ENCODE measurements at places on chromosomes 6 and 20.

- DNase-seq: no peak
These were observed 20.9 kb downstream of the FARS2 start for GRCh38 chr6:5282191-5282623.

DNA sequence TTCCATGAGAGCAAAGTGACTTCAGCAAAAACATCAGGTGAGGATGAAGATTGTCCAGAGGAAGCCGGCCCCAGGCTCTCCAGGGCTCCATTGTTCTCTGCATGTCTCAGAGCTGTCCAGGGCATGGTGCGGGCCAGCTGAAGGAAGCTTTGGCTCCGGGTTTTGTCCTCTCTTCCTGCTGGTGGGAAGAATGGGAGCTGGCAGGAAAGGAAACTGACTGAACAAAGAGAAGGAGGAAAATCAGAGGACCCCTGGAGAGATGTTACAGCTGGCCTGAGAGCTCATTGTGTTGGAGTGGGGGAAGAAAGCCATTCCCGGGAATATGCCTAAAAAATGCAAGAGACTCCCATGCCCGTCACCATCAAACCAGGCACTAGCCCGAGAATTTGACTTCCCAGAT lies 27.1 kb downstream of the PRND start:
- no peak for DNase-seq

DNA sequence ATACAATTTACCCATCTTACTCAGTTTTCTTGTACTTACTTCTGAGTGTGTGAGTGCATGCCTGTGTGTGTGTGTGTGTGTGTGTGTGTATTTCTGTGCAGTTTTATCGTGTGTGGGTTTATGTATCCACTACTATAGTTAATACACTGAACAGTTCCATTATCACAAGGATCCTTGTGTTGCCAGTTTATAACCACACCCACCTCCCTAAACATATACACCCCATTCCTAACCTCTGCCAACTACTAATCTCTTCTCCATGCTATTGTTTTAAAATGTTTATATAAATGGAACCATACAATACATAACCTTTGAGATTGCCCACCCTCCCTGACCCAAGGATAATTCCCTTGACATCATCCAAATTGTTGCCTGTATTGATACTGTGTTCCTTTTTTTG lies 18.7 kb downstream of the POFUT1 start:
- DNase-seq: no peak

- DNase-seq: no peak
These were observed 122.5 kb downstream of the MACROD2 start for GRCh38 chr20:14117768-14118167.

- DNase-seq: no peak
These were observed 91.0 kb downstream of the FYN start for GRCh38 chr6:111782192-111782809.

- DNase-seq: no peak
These were observed 68.1 kb downstream of the SLC22A23 start for GRCh38 chr6:3388786-3389185.

DNA sequence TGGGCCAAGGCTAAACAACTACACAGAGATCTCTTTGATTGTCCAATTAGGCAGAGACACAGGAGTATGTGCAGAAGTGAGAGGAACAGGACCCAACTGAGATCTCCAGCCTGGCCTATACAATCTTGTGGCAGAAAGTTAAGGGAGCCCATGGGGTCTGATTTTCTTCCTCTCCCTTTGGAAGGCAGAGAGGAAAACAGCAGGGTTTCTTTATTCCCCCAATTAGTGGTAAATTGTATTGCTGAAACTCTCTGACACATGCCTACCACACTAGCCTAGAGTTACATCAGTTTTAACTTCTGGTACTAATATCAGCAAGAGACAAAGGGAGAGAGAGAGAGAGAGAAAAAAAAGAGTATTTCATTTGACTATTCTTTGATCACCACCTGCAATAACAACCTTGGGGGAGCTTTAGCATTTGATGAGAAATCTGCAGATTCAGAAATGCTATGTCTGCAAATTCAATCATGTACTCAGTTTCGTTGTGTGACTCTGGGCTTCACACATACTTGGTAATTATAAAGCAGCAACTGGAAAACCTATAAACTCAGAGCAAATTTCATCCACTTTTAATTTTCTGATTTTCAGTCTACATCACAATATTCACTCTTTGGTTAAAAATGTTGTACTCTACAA lies 260.3 kb upstream of the SPTLC3 start:
- no peak for DNase-seq

DNA sequence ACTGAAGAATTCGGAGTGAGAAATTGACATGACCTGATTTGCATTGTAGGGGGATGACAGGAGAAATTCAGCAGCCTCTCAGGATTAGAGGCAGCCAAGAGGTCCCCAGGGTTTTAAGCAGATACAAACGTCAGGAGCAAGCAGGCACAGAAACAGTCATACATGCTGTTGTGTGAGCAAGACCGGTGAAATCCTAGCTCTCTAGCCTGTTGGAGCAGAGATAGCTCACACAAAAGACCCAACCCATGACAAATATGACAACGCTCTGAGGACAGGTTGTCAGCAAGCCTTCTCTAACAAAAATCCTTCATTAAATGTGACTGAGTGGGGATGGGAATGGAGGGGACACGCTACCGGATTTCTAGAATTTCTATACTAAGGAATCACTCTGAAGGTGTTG lies 23.0 kb upstream of the AKAP12 start:
- no peak for DNase-seq

- DNase-seq: no peak
These were observed 86.9 kb downstream of the SH3BGRL2 start for GRCh38 chr6:79717989-79718388.

DNA sequence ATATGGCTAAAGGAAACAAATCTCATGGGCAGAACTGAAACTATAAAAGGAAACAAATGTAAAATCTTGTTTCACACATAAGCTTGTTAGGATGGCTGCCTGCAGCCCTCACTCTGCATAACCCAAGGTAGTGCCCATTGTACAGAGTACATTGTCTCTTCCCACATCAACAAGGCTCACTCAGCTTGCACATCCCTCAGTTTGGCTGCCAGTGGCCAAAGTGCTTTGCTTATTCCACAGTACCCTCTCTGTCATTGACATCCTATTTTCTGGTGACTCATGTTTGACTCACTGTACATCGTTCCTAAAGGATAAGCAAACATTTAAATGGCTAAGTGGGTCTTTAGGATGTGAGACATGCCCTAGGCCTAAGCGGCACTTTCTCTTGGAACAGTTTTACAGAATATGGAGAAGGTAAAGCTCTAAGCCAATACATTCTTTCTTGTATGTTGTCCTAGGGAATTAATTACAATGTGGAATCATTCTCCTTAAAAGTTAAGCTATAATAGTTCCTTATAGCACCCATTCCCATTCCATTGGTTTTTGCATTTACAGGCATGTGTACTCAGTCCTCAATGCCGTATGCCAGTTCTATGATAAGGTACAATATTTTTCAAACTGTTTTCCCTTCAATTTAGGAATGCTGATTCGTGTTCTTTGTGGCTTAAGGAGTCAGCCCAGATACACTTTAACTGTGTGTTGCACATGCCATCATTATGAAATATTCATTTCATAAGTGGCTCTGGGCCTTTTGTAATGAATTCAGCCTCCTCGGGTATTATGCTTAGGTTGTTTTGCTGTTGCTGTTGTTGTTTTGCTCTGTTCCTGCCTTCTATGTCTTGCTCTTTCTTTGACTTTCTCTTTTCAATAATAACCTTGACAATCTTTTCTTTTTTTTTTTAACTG lies 5.5 kb downstream of the ANKEF1 start:
- peak; percentile 15 for DNase-seq

DNA sequence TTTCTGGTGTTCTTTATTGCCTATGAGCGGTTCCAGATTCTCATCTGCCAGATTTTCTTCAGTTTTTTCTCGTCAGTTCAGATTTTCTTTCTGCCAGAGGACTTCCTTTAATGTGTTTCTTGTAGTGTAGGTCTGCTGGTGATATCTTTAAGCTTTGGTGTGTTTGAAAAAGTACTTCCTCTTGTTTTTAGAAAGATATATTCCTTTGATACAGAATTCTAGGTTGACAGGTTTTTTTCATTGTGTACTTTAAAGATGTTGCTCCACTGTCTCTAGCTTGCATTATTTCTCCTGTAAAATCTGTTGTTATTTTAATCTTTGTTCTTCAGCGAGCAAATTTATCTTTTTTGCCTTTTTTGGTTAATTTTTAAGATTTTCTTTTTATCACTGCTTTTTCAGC lies 36.9 kb downstream of the ASXL1 start:
- DNase-seq: no peak

GRCh38 chr20:37896932-37897548 lies 5.9 kb upstream of the VSTM2L start:
- no peak for DNase-seq

GRCh38 chr6:11804135-11804534 lies 25.5 kb upstream of the ADTRP start:
- no peak for DNase-seq

DNA sequence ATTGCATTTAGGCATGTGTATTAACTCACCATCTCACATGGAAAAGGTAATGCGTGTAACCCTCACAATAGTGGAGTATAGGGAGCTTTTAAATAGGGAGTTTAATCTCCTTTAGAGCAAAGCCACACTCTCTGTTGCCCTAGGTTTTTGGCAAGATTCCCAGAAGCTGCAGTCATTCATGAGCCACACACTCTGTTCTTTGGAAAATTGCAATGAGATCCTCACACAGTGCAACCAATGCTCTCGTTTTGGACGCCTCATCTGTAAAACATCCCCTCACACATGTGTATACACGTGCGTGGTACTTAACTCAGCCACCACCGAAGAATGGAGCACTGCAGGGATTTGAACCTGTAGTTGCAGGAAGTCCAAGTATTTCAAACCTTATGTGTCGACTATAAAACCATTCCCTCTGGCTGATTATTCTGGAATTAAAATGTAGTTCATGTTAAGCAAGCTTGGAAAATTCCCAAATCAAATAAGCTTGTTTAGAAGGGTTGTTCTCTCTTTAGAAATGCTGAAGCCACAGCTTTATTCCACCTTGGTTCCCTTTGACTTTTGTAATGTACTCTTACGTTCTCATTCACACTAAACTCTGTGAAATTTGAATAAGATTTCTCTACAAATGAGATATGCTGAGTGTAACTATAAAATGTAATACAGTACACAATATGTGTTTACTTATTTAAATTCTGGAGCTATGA lies 489.8 kb upstream of the MANEA start:
- DNase-seq: peak; percentile 12

GRCh38 chr20:15069355-15069754 lies 731.9 kb upstream of the FLRT3 start:
- no peak for DNase-seq

DNA sequence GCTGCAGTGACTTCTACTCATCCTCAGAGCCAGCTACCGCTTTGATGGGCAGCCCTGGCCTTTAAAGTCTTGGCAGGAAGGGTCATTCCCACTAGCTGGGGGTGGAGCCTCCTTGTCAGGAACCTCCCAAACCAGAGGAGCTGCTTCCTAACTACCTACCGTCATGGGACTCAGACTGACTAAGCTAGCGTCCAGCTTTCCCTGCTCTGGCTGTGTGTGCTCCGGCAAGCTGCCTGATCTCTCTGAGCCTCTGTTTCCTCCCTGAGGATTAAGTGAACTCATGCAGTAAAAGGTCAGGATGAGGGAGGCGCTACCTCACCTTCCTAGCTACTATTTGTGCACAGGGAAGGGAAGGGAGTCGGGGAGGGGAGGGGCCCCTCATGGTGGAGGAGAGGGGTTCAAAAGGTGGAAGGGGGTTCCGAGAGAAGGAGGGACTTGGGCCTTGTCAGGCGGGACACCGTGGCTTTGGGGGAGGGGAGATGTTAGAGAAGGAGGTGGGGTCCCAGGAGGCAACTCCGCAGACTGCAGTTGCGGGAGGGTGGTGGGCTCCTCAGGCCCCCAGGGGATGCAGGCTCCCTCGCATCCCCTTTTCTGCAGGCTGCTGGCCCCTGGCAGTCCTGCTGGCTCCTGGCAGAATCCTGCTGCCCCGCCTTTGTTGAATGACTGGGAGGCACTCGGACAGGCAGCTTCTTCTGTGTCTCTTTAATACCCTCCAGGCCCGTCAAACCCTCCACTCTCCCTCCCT lies 9.8 kb downstream of the DUSP15 start:
- peak; percentile 65 for DNase-seq

Measured in AG20443 (cell line).